ENCODE measurements at places on chromosomes 7 and 10.

DNA sequence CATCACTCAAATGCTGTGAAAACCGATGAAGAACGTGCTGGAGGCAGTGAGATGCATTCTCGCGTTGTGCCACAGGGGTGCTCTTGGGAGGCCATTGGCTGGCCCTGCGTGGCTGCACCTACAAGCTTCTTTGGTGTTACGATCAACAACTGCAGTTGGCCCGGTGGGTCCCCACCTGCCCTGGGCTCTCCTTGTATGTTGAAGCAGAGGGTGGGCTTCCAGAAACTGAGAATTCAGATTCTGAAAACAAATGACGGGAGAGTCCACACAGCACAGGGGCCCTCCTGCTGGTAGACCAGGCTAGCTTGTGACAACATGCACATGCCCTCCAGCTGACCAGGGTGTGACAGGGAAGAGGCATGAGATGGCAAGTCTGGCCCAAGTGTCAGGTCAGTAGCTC is 23.7 kb upstream of the DDC start:
- no peak for DNase-seq

- no peak for DNase-seq
Observed at GRCh38 chr10:62880162-62880561, 64.0 kb upstream of the EGR2 start.

GRCh38 chr7:82330706-82331215 is 112.8 kb downstream of the CACNA2D1 start:
- no peak for DNase-seq

DNA sequence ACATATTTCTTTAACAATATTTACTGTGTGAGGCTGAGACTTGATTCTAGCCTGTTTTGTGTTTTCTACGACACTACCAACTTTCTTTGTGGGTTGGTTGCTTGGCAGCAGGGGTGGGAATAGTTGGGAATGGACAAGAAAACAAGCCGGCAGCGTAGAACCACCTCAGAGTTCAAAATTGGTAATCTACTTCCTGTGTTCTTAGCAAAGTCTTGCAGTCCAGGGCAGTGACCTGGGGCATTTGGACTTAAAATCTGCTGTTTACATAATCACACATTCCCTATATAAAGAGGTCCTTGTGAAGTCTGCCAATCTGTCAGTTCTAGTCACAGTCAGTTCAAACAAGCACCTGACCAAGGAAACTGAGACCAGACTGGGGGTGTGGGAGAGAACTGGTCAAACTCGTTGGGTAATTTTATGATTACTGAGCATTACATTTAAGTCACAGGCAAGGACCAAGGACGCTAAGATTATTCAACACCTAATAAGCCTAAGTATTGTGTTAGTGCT is 167.9 kb downstream of the CPEB3 start:
- DNase-seq = no peak

DNA sequence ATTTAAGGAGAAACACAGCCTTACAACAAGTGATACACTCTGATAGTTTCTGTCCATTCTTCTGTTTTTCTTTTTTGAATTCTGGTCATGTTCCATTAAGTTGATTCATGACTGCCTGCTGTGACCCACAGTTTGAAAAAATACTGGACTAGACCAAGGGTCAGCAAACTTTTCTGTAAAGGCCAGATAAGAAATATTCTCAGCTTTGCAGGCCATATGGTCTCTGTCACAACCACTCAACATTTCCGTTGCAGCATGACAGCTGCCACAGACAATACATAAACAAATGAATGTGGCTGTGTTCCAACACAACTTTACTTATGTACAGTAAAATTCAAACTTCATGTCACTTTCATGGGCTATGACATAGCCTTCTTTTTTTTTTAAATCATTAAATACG is 156.7 kb downstream of the PLXNA4 start:
- DNase-seq = no peak

DNA sequence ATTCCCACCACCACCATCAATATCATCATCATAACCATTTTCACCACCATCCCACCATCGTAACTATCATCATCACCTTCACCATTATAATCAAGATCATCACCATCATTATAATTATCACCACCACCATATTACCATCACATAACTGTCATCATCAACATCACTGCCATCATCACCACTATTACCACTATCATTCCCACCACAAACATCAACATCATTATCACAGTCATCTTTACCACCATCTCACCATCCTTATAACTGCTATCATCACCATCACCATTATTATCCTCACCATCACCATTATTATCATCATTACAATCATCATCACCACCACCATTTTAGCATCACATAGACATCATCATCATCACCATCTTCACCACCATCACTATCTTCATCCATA is 167.1 kb upstream of the ZMIZ1 start:
- no peak for DNase-seq

DNA sequence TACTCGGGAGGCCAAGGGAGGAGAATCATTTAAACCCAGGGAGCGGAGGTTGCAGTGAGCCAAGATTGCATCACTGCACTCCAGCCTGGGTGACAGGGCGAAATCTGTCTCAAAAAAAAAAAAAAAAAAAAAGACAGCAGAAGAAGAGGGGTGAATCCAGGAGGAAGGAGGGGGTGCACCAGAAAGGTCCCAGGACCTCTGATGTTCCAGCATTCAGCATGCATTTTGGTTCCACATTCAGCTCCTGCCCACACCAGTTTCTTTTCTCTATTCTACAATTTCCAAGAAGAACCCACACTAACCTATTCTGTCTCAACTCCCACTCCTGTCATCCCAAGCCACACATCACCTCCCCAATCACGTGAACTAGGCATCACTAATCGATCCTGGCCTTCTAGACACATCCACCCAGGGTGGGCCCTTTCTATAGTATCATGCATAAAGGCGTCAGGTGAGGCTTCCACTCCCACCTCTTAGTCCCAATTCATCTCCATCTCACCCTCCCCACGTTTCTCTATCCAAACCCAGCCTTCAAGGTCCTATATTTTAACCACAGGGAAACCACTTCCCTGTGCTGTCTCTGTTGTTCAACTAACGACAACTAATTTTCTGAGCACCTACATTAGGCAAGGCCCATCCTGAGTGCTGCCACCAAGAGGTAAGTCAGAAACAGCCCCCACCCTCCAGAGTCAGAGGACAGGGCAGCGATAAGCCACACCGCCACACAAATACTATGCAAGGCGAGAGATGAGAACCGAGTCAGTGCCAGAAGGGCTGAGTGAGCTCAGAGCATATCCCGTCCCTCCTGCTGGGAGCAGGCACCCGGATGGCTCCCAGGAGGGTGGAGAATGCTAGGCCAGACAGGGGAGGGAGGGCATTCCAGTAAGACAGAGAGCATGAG is 2.2 kb downstream of the ANXA11 start:
- no peak for DNase-seq

DNA sequence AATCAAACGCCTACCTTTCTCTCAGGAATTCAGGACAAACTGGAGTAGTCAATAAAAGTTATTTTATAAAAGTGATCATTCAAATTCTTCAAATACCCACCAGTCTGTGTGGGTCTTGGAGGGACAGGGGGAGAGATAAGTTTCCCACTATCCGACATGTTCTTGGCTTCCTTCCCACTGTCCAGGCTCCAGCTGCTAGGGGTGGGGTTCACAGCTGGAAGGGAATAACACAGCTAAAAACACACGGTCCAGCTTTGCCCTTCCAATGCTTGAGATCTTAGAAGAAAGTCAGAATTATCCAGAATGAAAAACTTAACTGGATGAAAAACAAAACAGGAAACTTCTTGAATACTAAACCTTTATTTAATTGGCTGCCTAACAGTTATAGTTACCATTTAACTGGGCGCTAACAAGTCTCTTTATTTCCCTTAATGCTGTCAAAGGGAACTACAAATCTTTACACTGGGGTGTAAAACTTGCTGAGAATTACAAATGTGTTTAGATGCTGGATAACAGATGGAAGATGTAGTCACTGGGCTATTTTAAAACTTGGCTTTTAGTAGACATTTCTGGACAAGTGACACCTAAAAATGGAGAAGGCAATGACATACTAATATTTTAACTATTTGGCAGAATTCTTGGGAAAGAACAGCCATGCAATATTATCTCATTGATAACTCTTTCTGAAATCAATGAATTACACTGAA is 172.8 kb upstream of the IMMP2L start:
- no peak for DNase-seq

GRCh38 chr7:132650498-132650897 is 74.2 kb upstream of the PLXNA4 start:
- DNase-seq = peak; percentile 40

DNA sequence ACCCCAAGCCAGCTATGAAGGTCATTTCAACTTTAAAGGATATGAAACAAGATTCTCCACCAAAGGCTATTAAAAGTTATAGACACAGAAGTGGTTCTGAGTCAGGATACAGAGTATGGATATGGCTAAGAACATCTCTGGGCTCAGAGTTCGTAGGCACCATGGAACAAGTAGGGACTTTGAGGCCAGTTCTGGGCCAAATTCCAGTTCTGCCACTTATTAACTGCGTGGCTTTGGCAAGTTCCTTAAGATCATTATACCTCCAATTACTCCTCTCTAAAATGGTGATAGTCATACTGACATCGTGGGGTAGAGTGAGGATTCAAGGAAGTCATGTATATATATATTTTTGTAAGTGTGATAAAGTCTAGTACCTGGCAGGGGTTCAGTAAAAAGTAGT is 105.8 kb upstream of the NFE2L3 start:
- no peak for DNase-seq

DNA sequence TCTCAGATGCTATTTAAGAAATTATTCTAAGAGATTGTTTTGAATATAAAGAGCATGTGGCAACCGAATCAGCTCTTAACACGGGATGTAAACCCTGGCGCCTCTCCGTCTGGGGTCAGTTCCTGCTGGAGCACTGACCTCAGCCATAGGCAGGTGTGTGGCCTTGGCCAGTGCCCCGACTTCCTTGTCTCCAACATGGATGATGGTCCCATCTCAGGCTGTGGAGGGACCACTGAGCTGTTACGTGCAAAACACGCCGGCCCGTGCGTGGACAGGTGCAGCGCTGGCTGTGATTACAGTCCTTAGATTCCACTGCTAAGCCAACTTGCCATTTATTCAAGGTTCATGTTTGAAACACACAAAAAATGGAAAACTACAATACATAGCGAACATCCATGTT is 59.9 kb downstream of the C10orf143 start:
- no peak for DNase-seq

DNA sequence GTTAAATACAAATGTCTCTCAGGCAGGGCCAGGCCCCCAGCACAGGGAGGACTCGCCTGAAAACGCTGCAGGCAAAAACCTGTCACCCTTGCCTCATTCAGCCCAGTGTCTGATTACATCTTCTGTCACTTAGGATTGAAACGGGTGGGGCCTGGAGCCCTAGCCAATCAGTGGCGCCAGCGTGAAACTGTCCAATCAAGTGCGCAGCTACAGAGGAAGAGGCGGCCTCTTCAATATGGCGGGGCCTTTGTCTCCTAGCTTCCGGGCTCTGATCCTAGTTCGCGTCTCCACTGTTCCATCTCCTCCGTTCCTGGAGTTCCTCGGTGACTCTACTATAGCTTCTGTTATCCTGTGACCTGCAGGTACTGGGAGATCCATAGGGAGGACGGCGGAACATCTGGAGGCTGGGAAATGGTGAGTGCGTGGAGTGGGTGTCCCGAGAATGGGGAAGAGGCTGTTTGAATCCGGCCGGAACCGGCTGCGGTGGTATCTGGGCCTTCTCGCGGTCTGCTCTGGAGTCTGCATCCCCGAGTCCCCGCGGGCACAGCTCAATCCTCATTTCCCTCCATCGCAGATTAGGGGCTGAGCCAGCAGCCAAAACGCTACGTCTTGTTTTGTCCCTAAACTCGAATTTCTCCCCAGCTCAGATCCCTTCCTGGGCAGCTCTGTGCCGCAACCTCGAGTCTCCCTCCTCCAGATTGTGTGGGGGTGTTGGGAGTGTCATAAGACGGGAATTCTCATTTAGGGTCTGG is at the start of gene ZNF736:
TSS of gene ZNF736 (plus strand) at position 222 of the 752 bp plus-strand sequence. CDS start at position 412, 190 bp downstream.
- DNase-seq = peak; percentile 79

DNA sequence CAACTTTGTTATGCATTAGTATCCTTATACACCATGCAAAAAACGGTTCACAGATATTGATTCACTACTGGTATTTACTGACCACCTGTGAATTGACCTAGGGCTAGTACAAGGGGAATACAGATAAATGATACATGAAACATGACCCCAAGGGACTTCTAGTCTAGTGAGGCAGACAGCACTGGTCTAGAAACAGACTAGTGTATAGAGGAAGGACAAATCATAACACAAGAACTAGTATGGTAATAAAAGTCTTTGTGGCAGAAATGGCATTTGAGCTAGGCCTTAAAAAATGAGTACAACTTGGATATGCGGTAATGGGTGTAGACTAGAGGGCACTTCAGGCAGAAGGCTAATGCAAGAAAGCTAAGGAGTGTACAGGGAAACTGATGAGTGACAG is 86.6 kb downstream of the SLC25A13 start:
- DNase-seq = no peak

GRCh38 chr7:6273917-6274630 is 1.6 kb upstream of the CYTH3 start:
- DNase-seq = no peak

GRCh38 chr7:106841896-106842390 is 23.1 kb upstream of the PIK3CG start:
- no peak for DNase-seq

GRCh38 chr7:107922886-107923285 is 31.9 kb downstream of the DLD start:
- DNase-seq = no peak

DNA sequence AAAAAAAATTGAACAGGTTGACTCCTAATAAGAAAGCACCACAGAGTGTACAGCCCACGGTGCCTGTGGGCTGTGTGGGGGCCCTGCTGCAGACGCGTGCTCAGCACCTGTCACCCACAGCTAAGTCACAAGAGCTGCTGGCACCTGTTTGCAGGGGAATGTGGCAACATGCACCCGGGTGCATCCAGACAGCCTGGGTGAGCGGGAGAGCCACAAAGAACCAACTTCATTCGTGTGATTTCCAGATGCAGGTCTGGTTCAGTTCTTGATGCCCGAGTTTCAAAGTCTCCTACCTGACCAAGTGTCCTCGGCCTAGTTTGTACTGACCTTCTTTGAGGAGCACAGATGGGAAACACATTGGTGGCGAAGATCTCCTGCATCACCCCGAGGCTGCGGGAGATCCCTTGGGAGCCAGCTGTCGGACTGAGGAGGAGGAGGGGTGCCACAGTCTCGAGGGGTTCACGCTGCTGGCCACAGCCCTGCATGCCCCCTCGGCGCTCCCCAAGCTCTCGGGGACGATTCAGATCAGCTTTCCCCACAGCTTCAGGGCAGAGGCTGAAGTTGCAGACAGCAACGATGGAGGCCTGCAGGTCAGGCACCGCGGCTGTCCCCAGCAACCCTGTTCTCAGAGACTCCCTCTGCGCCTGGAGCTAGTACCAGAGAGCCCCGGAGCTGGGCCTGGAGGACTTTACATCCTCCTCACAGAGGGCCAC is 35.3 kb downstream of the AMZ1 start:
- DNase-seq = no peak

- DNase-seq = no peak
Observed at GRCh38 chr10:130455111-130455695, 319.0 kb downstream of the GLRX3 start.

All from amniotic stem cell (primary cell).